RWPE1 (cell line): ENCODE measurements at places on chromosomes 12 and 14.

DNA sequence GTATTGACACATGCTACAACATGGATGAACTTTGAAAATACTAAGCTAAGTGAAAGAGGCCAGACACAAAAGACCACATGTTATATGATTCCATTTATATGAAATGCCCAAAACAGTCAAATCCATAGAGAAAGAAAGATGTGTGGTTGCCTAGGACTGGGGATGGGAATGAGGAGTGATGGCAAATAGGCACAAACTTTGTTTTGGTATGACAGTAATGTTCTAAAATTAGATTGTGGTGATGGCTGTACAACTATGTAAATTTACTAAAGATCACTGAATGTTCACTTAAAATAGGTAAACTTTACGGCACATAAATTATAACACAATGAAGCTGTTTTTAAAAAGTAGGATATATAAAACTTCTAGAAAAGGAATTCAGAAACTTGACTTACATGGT, 41.7 kb downstream of the PPP1R13B start:
- no peak for DNase-seq

- DNase-seq = peak; percentile 52
These were observed 3.4 kb downstream of the APOLD1 start for GRCh38 chr12:12788675-12789368.

- DNase-seq = no peak
These were observed 2.6 kb downstream of the EXOC5 start for GRCh38 chr14:57266065-57266464.

- DNase-seq = peak; percentile 5
These were observed 136.3 kb downstream of the AEBP2 start for GRCh38 chr12:19575337-19576243.

DNA sequence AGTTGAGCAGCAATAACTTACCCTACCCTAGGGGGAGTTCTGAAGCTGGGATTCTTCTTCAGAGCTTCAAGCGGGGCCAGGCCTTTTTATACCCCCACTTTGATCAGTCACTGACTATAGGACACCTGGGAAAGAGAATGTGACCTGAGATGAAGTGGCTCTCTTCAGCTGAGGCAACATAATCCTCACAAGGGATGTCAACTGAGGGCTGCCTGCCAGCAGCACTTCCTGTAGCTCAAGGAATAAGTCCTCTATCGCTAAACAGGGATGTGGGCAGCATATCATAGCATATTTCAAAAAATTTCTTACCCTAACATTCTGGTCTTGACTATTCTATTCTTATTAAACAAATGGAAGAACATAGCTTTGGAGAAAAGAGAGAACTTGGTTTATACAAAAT, 17.4 kb downstream of the LGALS3 start:
- no peak for DNase-seq

GRCh38 chr14:52950410-52950897, 396 bp downstream of the FERMT2 start:
- DNase-seq = peak; percentile 30
